ENCODE measurements at places on chromosomes 1 and 21. TPM values are rescaled to one million over a fixed set of nuclear protein-coding genes. Genes with fewer than 3 reads are reported as not detected.

PCP4L1 gene
- total RNA-seq: 22.8 TPM

CFAP74 gene
- 0.11 TPM for total RNA-seq

RGS16 gene
- 7.9 TPM for total RNA-seq

MROH7 gene
- total RNA-seq: 7.5 TPM

GRCh38 chr1:53332186-53332564 is 4.3 kb upstream of the LRP8 start:
- no peak for DNase-seq

DNA sequence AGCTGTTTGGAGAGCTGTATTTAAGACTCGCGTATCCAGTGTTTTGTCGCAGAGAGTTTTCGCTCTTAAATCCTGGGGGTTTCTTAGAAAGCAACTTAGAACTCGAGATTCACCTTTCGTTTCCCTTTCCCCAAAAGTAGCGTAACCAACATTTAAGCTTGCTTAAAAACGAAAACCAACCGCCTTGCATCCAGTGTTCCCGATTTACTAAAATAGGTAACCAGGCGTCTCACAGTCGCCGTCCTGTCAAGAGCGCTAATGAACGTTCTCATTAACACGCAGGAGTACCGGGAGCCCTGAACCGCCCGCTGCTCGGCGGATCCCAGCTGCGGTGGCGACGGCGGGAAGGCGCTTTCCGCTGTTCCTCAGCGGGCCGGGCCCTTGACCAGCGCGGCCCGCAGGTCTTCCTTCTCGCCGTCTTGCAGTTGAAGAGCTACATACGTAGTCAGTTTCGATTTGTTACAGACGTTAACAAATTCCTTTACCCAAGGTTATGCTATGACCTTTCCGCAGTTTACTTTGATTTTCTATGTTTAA is 1.9 kb downstream of the OLIG1 start:
- DNase-seq: no peak

DNA sequence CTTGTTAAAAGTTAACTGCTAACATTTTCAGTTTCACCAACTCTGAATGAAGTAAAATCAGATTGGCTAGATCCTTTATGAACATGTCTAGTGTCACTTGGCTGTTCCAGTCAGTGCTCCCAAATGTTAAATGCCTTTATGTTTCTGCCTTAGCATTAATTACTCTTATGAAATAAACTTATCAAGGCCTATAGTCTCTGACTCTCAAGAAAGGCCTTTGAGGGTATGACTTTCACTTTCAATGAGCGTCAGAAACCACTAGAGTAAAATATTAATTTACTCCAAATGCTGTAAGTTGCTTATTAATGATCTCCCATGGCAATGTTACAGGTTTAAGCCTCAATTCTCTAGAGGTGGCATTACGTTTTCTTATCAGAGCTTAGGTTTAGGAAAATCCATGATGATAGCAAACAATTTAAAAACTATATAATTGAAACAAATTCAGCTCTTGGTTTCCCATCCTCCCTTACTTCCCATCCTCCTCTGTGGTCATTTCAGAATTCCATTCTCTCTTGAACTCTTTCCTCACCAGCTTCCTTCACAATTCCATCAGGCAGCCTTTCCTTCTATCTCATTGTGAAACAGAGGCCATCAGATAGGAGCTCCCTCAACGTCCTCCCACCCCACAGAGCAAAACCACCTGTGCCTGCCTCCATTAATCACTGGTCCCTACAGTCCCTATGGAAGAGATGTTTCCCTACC is 108.6 kb upstream of the COP1 start:
- DNase-seq: no peak

GRCh38 chr21:14275702-14276205 is 59.8 kb downstream of the RBM11 start:
- DNase-seq: no peak

DNA sequence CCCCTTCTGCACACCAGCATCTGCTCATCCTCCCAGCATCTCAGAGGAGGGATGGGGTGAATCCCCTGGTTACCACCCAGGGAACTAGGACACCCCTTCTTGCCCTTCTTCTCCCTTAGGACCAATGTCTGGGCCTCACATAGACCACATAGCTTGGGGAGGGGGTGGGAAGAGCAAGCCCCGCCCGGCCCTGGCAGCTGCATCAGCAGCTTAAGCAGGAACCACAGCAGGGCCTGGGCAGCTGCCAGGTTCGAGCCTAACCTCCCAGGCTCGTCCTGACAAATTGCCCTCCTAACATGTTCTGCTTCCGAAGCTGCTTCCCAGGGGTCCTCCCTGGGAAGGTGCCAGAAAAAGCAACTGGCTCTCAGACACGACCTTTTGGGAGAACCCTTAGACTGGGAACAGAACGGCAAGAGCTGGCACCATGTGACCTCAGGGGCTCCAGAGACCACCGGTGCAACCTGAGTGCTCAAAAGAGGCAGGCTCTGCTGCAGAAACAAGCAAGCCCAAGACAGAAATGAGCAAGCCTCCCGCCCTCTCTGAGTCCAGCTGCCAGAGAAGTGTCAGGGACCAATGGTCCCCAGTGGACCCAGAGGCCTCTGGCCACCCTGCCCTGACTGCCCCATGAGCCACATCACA is 18.4 kb upstream of the CLSTN1 start:
- no peak for DNase-seq

- DNase-seq: no peak
These were observed 92.6 kb upstream of the ACTRT2 start for GRCh38 chr1:2928366-2929325.

- DNase-seq: no peak
These were observed 97.0 kb upstream of the CDC42BPA start for GRCh38 chr1:227415115-227415790.

DNA sequence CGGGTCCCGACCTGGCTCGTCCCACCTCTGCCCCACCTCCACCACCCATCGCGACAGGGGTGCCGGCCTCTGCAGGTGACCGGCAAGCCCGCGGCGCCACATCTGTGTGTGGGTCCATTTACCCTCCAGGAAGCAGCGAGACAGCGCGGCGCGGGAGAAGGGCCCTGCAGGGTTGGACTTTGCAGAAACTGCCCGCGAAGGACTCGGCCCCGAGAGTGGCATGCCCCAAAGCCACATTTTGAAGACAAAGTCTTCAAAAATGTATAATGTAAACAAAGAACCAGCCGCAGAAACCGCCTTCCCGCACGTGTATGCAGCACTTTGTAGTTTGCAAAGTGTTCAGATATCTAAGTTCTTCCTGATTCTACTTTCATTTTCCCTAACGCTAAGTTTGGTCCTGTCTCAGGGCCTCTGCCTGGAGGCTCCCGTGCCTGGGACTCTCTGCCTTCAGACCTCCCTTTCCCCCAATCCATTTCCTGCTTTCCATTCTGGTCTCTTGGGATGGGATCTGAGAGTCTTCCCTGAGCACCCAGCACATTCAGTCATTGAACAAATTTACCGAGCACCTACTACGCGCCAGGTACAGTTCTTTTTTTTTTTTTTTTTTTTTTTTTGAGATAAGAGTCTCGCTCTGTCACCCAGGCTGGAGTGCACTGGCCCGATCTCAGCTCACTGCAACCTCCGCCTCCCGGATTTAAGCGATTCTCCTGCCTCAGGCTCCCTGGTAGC is 524 bp upstream of the TMCO4 start:
- DNase-seq: peak; percentile 17

- no peak for DNase-seq
These were observed 127.1 kb upstream of the ARHGEF16 start for GRCh38 chr1:3327389-3327702.

DNA sequence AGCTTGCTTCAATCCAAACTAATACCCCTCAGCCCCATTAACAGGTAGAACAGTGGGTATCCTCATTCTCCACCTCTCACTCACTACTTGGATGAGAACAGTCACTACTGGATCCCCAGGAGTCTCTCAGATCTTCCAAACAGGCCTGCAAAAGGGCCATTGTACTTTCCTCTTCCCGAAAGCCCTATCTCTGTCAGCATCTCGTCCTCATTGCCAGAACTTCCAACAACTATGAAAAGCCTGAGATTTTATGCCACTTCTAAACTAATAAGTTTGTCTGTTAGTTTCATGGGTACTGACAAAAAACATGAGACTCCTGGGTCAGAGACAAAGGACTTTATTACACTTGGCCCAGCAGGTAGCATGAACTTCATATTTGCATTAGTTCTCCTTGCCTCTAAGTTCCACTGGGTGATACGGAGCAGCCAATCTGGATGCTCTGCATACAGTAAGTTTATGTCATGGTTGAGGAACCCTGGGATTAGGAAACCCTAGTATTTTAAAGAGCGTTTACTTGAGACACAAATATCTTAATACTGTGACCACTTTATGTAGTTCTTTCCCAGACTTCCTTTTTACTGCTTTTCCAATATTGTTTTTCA is 38.1 kb downstream of the VANGL2 start:
- DNase-seq: no peak

Measured in urinary bladder (tissue), 4 donors.